ENCODE measurements at places on chromosomes 7 and 10.

DNA sequence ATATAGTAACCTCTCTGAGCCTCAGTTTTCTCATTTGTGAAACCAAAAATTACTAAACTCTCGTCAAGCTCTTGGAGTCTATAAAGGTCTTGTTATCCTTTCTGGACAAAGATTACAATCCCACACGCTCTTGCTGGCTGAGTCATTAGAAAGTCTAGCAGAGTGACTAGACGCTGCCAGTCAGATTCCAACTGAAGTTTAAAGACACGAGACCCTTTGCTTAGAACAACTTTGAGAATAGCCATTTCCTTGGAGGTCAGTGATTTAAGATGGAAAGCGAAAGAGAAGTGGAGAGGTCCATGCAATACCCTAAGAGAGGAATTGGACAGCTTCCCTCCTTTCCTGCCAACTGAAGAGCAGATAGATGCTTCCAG lies 119.5 kb downstream of the APBB1IP start:
- DNase-seq = no peak

DNA sequence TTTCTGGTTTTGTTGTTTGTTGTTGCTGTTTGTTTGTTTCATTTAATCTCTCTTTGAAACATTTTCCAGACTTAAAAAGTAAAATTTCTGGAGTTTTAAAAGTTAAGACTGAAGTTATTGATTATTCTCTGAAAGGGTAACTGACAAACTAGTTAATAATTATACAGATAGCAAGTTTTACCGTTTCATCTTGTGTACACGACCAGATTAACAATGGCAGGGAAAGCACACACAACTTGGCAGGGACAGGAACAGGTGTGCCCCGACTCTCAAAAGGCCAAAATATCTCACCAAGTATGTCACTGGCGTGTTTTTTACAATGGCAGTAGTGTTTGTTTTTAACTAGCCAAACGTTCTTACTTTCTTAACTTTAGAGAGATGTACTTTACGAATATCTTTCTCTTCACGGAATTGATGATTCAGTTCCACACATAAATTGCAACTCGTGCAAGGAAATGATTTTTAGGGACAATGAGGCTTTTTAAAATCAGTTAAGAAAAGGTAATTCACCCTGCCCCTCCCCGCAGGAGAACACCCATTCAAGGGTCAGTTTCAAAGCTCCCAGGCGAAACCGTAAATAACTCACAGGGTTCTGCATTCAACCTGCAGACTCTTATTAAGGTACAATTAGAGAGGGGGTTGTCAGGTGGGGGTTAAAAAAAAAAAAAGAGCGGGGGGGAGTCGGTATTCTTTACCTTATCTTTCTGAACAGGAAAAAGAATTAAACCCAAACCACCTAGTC lies 3.5 kb downstream of the CTBP2 start:
- peak; percentile 53 for DNase-seq

- DNase-seq = peak; percentile 7
Observed at GRCh38 chr10:99234041-99234790, 1.4 kb downstream of the HPSE2 start.

DNA sequence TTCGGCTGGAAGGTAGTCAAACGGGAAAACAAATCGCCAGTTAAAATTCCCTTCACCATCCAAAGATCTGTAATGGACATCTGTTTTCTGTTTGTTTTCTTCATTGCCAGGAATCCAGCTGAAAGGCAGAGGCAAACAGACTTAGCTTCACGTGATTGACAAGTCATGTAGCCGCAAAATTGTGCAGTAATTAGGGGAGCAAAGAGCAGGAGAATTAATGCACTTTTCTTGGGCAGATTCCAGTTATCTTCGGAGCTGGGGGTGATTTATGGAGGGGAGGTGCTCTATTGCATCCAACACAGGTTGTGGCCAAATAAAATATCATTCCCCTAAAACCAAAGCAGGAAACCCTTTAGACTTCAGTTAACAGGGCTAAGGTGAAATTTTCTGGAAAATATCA lies 162.2 kb downstream of the MYOF start:
- no peak for DNase-seq

GRCh38 chr10:4532467-4532866 lies 293.5 kb upstream of the AKR1E2 start:
- no peak for DNase-seq

DNA sequence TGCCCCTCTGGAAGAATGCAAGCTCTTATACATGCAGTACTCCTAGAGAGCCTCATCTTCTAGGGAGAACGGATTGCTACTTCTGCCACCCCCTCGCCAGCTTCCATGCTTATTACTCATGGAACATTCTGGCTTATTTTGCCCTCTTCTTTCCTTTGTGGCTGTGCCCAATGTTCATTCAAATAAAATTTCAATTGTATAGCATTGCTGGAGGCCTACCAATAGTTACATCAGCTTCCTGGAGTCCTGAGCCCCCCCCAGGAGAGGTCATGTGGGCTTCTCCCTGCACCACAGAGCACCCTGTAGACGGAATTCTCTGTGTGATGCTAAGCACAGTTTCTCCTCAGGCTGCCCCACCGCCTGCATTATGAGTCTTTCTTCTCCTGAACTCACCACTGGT lies 1094.0 kb downstream of the KCNMA1 start:
- no peak for DNase-seq

DNA sequence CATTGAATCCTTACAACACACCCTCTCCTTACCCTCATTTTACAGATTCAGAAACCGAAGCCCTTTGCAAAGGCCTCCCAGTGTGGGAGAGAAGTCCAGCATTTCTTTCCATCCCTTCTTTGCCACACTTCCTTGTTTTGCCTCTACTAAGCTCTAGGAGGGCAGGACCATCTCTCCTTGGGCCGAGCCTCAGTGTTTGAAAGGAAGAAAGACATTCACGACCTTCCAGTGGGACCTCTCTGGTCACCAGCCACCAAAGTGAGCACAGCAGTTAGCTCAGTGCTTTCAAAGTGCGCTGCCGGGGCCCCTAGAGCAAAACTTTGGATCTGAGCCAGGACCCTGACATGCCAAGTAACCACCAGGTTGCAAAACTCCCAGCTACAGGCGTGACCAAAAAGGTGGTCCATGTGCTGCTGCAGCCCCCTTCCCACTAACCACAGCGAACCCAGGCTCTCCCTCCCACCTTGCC lies 12.4 kb downstream of the CTBP2 start:
- peak; percentile 50 for DNase-seq

DNA sequence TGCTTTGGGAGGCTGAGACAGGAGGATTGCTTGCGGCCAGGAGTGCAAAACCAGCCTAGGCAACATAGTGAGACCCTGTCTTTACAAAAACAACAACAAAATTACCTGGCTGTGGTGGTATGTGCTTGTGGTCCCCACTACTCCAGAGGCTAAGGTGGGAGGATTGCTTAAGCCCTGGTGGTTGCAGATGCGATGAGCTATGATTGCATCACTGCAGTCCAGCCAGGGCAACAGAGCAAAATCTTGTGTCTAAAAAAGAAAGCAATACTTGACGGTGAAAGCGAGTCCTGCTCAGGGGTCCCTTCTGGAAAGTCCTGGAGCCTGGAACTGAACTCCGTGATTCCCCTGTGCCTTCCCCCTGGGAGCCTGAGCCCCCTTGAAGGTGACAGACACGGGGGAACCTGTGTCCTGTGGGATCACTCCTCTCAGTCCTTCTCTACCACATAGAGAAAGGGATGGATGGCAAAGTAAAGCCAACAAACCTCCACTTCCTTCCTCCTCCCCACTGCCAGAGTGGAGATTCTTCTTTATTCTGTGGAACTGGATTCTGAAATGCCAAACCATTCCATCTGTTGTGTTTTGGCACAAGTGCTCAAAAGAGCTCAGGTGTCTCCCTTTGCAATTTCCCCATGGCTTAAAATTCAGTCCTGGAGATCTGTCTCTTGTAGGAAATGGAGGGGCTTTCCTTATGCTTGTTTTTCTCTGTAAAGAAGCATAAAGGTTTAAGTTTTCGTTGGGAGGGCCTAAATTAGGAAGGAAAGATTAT lies 50.6 kb downstream of the KIAA1217 start:
- DNase-seq = no peak

DNA sequence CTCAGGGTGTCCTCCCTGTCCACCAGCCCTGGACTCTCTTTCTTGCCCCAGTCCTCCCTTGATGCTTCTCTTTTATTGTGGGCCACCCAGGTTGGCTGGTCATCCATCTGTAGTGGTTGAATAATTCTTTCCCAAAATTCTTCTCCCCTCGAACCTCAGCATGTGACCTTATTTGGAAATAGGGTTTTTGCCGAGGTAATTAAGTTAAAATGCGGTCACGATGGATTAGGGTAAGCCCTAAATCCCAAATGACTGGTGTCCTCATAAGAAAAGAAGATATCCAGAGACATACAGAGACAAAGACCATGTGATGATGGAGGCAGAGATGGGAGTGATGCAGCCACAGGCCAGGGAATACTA lies 74.3 kb downstream of the GFRA1 start:
- DNase-seq = no peak

DNA sequence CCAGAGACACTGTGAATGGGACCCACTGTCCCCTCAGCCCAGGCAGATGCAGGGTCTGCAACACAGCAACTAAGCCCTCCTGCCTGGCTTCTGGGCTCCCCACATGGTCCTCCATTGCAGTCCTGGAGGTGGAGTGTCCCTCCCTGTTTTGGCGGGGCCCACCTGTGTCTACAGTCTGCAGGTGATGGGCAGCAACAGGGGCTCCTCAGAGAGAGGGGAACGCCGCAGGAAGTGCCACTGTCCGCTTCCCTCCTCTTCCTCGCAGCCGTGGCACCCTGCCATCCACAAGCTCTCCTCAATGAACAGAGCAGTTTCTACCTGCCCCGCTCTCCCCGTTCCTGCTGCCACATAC lies 9.3 kb downstream of the CAMK2G start:
- DNase-seq = no peak

- no peak for DNase-seq
Observed at GRCh38 chr10:1515780-1516491, 221.4 kb downstream of the ADARB2 start.

DNA sequence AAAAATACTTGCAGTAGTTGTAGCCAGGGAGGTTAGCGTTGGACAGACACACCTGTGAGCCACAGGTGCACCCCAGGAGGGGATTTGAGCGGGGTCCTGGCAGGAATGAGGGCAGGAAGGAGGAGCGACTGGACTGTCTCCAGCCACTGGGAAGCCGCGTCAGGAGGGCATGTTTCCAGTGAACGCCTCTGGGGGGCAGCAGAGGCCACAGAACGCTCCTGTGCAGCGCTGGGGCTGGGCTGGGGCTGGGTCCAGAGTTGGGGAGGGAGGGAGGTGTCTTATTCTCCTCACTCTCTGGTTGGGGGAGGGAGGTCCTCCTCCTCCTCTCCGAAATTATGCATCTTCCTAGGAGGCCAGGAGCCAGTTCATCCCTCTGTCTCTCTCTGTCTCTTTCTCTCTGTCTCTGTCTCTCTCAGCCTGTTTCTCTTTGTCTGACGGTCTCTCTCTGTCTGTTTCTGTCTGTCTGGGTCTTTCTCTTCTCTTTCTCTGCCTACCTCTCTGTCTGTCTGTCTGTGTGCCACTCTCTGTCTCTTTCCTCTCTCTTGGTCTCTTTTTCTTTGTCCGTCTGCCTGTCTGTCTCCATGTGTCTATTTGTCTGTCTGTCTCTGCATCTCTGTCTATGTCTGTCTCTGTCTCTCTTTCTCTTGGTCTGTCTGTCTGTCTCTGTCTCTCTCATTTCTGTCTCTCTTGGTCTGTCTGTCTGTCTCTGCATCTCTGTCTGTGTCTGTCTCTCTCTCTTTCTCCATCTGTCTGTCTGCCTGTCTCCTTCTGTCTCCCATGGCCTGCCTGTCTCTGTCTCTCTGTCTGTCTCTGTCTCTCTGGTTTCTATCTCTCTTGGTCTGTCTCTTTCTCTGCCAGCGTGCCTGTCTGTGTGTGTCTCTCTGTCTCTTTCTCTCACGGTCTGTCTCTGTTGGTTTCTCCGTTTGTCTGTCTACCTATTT lies 9.9 kb upstream of the PSMG3 start:
- DNase-seq = peak; percentile 91

- no peak for DNase-seq
Observed at GRCh38 chr7:137476937-137477336, 133.4 kb upstream of the PTN start.

DNA sequence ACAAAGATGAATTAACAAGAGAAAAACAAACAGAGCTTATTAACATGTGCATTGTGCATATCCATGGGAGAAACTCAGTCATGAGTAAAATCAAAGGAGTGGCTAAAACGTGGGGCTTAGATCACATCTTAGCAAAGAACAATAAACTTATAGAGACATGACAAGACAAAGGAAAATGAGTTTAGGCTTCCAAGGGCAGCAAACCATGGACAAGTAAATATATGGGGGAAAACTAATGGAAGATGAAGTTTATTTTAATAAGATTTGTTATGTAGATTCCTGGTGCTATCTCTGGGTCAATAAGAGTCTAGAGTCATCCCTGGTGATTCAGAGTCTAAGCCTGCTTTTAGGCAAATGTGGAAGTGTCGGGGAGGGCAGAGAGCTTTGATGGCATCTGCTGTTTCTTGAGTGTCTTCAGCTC lies 87.2 kb upstream of the PLPP4 start:
- no peak for DNase-seq

GRCh38 chr10:35027567-35027966 lies 62.6 kb downstream of the CUL2 start:
- no peak for DNase-seq

- no peak for DNase-seq
Observed at GRCh38 chr7:110719741-110720140, 371.2 kb upstream of the LRRN3 start.

DNA sequence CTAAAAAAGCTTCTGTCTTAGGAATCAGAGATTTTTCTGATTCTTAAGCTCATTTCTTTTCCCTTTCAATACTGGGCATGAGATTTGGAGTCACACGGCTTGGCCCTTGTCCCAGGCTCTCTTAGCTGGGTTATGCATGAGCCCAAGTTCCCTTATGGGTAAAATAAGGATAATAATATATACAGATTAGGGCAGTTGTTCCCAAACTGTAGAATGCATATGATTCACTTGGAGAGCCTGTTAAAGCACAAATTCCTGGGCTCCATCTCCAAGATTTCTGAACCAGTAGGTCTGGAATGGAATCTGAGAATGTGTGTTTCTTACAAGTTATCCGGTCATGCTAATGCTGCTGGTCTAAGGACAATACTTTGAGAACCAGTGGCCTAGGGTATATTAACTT lies 154.0 kb downstream of the REEP3 start:
- DNase-seq = no peak

GRCh38 chr10:18949391-18949790 lies 99.2 kb upstream of the MALRD1 start:
- no peak for DNase-seq

DNA sequence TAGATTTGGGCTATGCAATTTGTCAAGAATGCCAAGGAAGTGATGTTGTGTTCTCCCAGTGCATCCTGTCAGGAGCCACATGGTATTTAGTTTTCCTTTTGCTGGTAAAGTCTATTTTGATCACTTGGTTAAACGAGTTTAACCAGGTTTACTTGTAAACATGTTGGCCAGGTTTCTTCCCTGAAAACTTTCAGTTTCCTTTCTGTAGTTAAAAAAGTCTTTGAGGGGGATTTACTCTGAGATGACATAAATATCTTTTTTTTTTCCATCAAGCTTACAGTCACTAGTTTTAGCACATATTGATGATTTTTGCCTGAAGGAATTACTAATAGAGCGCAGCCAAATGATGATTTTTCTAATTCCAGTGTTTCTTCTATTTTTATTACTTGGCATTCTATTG lies 320.5 kb downstream of the PHF14 start:
- no peak for DNase-seq

GRCh38 chr10:12406764-12407400 lies 57.5 kb downstream of the CAMK1D start:
- DNase-seq = no peak

- DNase-seq = no peak
Observed at GRCh38 chr10:68506411-68506810, 20.9 kb downstream of the SLC25A16 start.

Data from Calu3 (cell line).